Kasumi-1 (cell line): ENCODE measurements at places on chromosomes 7 and 10.

DNA sequence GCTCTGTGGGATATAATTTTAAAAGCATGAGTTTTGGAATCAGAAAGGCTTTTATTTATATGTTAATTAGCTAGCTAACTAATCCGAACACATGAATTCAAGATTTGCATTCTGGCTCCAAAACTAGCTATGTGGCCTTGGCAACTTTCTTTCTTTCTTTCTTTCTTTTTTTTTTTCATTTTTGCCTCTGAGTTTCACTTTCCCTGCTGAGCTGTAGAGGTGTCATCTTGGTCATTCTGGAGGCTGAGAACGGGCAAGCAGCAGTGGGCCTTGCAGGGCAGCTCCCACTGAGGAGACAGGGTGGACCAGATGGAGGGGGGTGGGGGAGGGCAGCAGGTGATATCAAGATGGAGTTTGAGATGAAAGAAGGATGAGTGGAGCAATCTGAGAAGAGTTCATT, 24.8 kb upstream of the SFMBT2 start:
- no peak for DNase-seq

- DNase-seq: no peak
These were observed 73.9 kb downstream of the NRP1 start for GRCh38 chr10:33260403-33261149.

- DNase-seq: no peak
These were observed 92.2 kb downstream of the EGFR start for GRCh38 chr7:55110993-55111361.

GRCh38 chr7:81370822-81371221, 399.0 kb downstream of the HGF start:
- DNase-seq: no peak

GRCh38 chr7:27553273-27553672, 109.4 kb downstream of the HIBADH start:
- DNase-seq: no peak

DNA sequence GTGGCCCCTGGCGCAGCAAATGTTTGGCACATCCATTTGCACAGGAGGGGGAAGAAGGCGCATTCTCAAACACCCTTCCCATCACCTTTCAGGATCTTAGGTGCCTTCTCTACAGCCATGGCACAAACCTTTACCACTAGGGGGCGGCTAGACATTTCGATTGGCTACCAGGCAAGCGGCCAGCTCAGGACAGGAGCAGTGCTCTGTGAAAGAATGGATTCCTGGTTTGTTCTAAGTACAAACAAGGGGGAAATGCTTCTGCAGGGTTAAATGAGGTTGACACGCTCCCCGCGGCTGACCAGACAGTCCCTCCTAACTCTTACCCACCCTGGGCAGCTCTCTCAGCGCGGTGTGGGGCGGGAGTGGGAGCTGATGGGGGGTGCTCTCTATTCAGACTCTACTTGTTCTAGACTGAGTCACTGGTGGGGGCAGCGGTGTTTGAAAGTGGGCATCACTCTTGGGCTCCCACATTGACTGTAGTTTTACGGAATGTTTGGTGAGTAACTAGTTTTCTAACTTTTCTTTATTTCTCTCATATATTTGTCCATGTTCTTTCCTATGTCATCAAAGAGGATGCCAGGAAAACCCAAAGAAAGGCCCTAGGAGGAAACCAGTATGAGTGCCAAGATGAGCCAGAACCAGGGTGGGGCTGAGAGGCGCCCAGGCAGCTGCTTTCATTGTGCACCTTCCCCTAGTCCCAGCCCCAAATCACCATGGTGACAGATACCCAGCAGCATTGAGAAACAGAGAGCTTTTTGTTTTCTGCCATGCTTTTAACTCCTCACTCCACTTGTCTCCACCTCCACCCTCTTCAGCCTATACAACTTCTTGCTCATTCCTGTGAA, 61.4 kb upstream of the GPR158 start:
- peak; percentile 68 for DNase-seq

GRCh38 chr7:66306243-66306642, 101.1 kb downstream of the TPST1 start:
- no peak for DNase-seq

GRCh38 chr7:124652237-124652636, 113.4 kb downstream of the GPR37 start:
- DNase-seq: no peak

DNA sequence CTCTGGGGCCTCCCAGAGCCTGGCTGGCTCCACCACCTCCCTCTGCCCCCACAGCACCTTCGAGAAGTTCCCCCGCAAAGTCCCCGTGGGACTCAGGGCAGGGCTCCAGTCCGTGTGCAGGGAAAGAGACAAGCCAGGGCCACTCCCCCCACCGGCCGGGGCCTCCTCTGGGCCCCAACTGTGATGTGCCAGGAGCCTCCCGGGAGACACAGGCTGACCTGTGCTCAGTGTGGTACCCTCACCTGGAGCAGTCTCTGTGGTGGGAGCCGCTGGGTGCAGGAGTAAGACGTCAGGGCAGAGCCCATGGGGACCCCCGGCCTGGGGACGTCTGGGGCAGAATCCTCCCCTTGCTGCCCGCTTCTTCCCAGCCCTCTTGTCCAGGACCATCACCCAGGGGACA, 1.5 kb upstream of the ADGRA1 start:
- DNase-seq: no peak

- DNase-seq: no peak
These were observed 67.7 kb downstream of the FIGNL1 start for GRCh38 chr7:50382455-50382854.

GRCh38 chr10:132411561-132412253, 14.7 kb downstream of the PWWP2B start:
- DNase-seq: no peak

- DNase-seq: peak; percentile 91
These were observed 37.8 kb upstream of the CACUL1 start for GRCh38 chr10:118792526-118792925.

GRCh38 chr7:16170671-16171070, 250.7 kb downstream of the CRPPA start:
- no peak for DNase-seq

DNA sequence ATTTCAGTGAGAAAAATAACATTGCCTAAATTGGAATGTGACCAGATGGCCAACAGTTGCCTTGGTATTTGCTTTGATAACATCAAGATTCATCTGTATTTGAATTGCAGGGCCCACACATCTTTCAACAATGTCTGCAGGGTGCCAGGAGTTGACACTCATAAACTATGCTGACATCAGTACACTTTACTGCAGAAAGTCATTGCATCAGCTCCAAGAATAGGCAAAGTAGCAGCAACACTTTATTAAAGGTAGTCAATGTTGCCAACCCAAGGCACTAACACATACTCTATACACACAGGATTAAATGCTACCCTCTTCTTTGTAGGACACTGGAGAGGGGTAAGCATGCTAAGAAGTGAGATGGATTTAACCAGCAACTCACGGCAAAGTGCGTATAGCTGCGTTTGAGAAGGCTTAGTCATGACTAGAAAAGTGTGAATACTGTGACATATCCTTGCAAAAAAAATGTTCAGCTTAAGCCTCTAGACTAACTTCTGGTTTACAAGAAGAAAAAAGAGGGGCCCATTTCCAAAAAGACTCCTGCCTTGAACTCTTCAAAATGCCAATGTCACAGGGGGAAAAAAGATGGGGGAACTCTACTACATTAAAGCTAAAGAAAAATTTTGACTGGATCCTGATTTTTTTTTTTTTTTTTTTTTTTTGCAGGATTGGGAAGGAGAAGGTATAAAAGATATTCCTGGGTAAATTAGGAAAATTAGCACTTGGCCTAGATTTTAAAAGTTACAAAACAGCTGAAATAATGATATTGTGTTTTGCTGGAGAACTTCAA, 2.2 kb downstream of the BBIP1 start:
- no peak for DNase-seq
